ENCODE measurements at places on chromosomes 13 and 19. TPM values are rescaled to one million over a fixed set of nuclear protein-coding genes. Genes with fewer than 3 reads are reported as not detected.

ZNF562 gene
- 16.9 TPM for total RNA-seq

FFAR2 gene
- total RNA-seq, result not detected

TEX26 gene
- total RNA-seq, result not detected

NEK5 gene
- total RNA-seq, result not detected

SIGLEC9 gene
- 0.52 TPM for total RNA-seq

GRIK5 gene
- 4.9 TPM for total RNA-seq

All from activated CD4-positive, alpha-beta T cell treated with anti-CD3 and anti-CD28 coated beads, Interleukin-2, amount 10 ng/mL, durations not matched to agents 24 days and 14 days (primary cell).